ENCODE measurements at places on chromosomes 1 and 21.

GRCh38 chr1:204366759-204367158 is 7.0 kb upstream of the PLEKHA6 start:
- no peak for DNase-seq

DNA sequence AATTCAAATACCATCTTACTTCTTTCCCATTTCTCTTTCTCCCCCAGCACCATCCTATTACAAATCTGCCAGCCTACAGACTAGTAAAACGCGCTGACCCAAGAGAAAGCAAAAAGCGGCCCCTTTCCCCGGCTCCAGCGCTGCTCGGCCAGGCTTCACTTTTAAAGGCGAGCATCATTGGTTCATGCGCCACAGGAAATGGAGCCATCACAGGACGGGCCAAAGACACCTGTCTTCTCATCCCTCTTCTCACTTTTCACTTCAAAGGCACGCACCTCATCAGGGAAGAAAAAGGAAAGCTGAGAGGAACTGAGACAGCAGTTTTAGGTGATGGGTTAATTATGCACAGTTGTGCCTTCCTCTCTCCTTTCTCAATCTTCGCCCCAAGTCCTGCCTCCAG is 664.2 kb upstream of the USP24 start:
- no peak for DNase-seq

- no peak for DNase-seq
These were observed 48.5 kb downstream of the PIGK start for GRCh38 chr1:77170687-77171086.

- no peak for DNase-seq
These were observed 479.0 kb downstream of the SIPA1L2 start for GRCh38 chr1:232150770-232151548.

GRCh38 chr1:226457307-226457712 is 49.4 kb upstream of the PARP1 start:
- DNase-seq = no peak

DNA sequence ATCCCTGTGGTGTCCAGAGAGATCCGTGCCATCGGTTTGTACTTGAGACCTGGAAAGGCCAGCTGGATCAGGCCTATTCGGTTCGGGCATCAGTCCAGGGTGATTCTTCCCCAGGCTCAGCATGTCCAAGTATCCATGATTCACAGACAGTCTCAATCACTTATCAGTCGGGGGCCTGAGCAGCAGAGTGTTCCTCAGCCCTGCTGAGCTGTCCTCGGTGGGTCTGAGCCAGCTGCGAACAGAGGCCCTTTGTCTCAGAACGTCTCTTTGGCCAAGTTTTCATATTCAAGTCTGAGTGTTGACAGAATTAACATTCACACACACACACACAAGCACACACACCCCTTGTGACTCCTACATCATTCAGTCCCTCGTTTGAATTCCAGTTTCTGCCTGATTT is 33.4 kb upstream of the OSBPL9 start:
- DNase-seq = peak; percentile 26

GRCh38 chr1:213623862-213624261 is 363.9 kb upstream of the PROX1 start:
- DNase-seq = no peak

DNA sequence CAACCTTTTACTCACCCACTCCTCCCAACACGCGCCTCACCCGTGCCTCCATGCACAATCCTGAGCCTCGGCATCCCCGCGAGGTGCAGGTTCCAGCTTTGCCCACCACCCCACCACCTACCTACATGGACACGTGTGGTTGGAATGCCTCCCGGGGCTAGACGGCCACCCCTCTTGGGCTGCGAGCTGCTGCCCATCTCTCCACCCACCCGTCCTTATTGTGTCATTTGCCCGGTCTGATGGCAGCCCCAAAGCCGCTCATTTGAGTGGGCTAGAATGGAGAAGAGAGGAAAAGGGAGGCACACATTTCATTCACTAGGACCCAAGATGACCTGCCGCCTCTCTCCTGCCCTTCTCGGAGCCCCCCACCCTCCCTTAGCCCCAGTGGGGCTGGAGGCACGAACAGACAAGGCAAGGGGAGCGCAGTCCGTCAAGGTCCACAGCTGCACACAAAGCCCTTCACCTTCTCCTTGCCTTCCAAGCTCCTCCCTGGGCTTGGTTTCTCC is 785 bp downstream of the ZNF697 start:
- DNase-seq = no peak

DNA sequence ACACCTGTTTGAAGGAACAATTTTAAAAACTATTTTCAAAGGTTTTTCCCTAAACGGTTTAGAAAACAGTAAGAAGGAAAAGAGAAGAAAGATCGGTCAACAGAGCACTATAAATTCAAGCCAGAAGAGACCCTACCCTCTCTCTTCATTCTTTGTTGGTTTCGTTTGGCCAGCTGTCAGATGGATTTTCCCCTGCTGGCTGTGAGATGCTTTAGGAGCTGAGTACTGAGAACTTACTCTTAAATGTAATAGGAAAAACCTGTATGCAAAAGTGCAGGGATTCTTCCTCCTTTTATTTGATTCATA is 1.3 kb upstream of the TXNIP start:
- DNase-seq = no peak

DNA sequence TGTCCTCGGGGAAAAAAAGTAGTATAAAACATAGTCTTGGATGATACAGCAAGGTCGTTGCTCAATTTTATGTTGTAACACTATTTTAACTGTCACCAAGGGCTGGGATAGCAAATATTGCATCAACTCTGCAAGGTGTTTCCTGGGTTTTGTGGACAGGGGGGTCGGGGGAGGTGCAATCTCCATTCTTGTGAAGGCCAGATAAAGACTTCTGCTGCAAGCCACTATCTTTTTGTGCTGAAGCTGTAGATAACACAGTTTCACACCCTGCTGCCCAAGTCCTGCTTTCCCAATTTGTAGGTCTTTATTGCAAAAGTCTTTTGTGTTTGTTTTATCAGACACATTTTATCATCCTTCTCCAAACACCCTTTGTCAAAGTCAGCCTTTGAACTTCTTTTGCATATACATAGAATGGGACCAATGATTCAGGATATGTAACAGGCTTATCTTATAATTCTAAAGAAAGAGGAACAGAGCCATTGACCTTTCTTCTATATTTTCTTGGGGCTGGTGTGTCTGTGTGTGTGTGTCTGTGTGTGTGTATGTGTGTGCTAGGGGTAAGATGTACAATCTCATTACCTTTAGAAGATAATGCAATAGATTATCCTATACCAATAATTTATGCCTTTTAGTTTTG is 140.6 kb downstream of the RUNX1 start:
- DNase-seq = no peak

DNA sequence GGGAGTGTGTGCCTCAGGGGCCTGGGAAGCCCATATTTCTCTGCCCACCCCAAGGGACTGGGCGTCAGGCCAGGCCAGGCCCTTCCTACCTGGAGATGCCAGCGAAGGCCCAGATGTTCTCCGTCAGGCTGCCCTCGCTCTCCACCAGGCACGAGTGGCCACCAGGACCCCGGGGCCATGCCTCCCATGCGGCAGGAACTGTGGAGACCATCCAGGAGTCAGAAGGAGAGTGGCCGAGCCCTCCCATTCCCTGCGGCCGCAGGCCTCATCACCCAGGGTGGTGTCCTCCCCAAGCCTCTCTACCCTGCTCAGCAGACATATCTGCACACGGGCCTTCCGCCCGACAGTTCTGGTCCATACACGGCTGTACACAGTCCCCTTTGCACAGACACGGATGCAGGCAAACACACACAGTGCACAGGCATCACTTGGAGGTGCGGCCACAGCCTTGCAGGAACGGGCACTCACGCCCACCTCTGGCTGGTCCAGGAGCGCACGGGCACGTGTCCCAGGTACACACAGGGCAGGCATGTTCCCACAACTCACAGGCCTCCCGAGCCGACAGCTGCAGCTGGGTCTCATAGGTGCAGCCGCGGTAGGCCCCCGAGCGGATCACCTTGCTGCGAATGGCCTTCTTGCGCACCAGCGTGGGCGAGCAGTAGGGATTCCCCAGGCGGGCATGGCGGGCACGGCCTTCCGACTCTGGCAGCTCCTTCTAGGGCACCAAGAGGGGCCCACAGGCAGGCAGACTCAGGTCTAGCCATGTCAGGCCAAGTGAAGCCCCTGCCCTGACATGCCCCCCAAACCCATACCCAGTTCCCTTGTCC is 5.9 kb upstream of the KIF17 start:
- no peak for DNase-seq

GRCh38 chr1:228437424-228437962 is 20.8 kb upstream of the TRIM17 start:
- DNase-seq = no peak

GRCh38 chr1:19178734-19179398 is 31.2 kb downstream of the UBR4 start:
- DNase-seq = peak; percentile 56

- no peak for DNase-seq
These were observed 16.3 kb downstream of the BATF3 start for GRCh38 chr1:212683357-212683722.

- DNase-seq = no peak
These were observed 528.7 kb upstream of the PLXNA2 start for GRCh38 chr1:208772891-208773290.

DNA sequence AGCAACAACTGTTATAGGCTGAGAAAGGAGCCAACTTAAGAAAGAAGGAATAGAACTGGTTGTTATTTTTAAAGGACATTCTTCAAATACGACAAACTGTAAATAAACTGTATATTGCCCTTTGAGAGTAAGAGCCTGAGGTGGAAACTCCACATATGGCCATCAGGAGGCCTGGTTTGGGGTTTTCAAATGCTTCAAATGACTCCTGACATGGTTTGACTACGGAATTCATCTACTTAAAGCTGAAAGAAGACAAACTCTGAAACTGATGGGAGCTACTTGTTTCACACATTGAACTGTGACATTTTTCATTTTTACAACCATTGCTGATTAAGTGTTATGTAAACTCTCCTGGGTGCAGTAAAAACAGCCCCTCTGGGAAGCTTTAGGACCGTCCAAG is 59.8 kb downstream of the NGF start:
- DNase-seq = no peak

GRCh38 chr1:236982380-236982779 is 21.9 kb downstream of the MT1HL1 start:
- DNase-seq = no peak

GRCh38 chr1:193703121-193703520 is 516.7 kb upstream of the B3GALT2 start:
- DNase-seq = no peak

- DNase-seq = no peak
These were observed 52.9 kb downstream of the ACBD3 start for GRCh38 chr1:226133504-226134123.

DNA sequence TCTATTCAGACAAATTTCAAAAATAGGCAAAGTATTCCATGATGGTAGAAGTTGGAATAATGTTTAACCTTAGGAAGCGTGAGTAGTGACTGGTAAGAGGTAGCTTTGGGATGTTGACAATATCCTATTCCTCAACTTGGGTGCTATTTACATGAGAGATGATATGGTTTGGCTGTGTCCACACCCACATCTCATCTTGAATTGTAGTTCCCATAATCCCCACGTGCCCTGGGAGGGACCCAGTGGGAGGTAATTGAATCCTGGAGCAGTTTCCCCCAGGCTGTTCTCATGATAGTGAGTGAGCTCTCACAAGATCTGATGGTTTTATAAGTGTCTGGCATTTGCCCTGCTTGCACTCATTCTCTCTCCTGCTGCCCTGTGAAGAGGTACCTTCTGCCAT is 67.3 kb downstream of the PLPPR4 start:
- DNase-seq = no peak

- DNase-seq = no peak
These were observed 17.0 kb upstream of the IFFO2 start for GRCh38 chr1:18973446-18973955.

DNA sequence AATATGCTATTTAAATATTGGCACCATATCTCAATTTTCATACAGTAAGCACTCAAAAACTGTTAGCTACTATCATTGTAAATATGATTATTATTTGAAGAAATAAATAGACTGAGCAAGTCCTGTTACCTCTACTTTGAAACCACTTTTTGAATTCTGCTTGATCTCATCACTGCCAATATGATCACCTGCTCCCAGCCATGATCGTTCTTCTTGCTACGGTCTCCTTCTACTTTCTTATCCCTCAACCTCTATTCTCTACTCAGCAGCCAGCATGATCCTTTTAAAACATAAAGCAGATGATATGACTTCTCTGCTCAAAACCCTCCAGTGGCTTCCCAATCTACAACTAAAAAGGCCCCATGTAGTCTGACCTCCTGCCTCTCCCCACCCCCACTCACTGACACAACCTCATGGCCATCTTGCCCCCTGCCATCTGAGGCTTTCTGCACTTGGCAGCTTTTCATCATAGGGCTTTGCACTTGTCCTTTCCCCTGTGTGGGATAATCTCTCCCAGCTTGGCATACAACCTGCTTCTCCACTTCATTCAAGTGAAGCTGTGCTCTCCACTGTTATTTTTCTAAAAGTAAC is 27.2 kb downstream of the CD34 start:
- DNase-seq = no peak

- no peak for DNase-seq
These were observed 756 bp upstream of the RBM34 start for GRCh38 chr1:235161685-235162327.

GRCh38 chr21:37475186-37475868 is 108.8 kb downstream of the DYRK1A start:
- DNase-seq = no peak

DNA sequence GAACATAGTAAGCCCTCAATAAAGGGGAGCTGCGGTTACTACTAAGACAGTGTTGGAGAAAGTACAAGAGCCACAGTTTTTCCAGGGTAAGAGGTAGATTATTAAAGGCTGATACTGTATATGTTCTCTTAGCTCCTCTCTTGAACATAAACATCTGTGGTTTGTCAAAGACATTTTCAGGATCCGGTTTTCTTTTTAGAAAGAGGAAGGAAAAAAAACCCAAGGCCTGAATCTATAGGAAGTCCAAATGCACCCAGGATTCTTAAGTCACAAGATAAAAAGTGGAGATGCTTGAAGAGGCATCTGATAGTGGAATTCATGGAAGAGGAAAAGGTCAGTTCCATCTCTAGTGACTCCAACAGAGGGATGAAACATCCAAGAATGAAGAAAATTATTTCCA is 24.6 kb upstream of the SLC45A3 start:
- no peak for DNase-seq

- DNase-seq = no peak
These were observed 88.9 kb downstream of the TMEM53 start for GRCh38 chr1:44585315-44585920.

GRCh38 chr1:208036106-208036808 is 125.3 kb upstream of the CD34 start:
- no peak for DNase-seq

DNA sequence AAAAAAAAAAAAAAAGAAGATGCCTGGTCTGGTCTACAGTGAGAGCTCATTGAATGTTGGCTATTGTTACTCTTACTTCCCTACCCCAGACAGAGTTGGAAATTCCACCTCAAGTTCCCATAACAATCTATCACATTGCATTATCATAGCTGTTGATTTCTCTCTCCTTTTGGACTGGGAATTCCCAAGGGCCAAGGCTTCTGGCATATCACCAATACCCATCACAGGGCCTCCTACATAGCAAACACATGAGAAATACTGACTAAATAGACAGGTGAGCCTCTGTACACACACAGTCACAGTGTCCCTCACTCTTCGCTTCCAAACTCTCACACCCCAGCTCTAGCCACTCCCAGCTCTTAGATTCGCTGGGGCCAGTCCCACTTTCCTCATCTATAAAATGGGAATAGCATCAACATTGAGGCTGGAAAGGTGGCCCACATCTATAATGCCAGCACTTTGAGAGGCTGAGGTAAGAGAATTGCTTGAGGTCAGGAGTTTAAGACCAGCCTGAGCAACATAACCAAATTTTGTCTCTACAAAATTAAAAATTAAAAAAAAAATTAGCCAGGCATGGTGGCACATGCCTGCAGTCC is 6.4 kb downstream of the PTAFR start:
- no peak for DNase-seq

- peak; percentile 85 for DNase-seq
These were observed 119.9 kb upstream of the DNAH14 start for GRCh38 chr1:224809613-224810012.

GRCh38 chr1:203295796-203296195 is 9.5 kb upstream of the BTG2 start:
- DNase-seq = no peak

Measured in thyroid gland (tissue), 4 donors.